ENCODE measurements at places on chromosomes 2 and 18.

DNA sequence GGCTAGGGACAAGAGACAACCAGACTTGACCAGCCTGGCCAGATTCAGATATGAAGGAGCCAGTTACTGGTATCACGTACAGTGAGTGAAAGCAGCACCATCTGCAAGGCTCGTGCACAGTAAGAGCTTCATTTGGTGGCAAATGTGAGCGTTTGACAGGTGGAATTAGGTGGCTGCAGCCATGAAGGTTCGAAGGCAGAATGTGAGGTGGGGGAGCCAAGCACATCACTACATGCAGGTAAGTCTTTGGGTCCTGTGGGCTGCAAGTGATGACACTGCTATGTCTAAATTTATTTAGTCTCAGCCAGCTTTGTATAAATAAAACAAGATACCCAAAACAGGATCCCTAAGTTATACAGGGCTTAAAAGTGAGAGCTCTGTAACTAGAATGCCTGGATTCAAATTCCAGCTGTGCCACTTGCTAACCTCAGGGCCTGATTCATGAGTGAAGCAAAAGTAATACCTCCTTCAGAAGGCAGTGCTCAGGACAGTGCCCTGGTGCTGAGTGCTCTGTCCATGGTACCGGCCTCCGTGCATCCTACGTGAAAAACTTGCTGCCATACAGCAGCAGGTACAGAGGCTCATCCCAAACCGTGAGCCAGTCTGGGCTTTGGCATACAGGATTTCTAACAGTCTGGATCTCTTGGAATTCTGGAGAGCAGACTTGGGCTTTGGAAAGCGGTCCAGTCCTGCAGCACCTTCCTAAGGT, 18.6 kb downstream of the DDX18 start:
- peak; percentile 65 for DNase-seq

GRCh38 chr2:33292981-33293595, 183.4 kb upstream of the RASGRP3 start:
- no peak for DNase-seq

- DNase-seq, result no peak
Measured at GRCh38 chr2:217166241-217166850, 306.5 kb upstream of the TNP1 start.

DNA sequence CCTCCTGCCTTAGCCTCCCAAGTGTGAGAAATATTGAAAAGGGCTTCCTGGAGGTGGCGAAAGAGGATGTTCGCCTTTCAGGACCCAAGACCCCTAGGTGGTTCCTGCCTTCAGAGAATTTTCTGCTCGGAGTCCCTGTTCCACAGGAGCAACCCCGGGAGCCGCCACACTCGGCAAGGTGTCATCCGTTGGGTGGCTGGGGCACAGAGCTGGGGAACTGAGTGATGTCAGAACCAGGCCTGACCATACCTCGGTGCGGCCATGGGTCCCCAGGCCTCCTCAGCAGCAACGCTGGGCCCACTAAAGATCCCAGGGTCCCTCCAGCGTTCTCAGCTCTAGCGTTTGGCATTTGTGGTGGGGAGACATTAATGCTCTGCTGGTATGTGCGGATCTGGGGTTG, 23.7 kb upstream of the TAF1B start:
- DNase-seq, result no peak

DNA sequence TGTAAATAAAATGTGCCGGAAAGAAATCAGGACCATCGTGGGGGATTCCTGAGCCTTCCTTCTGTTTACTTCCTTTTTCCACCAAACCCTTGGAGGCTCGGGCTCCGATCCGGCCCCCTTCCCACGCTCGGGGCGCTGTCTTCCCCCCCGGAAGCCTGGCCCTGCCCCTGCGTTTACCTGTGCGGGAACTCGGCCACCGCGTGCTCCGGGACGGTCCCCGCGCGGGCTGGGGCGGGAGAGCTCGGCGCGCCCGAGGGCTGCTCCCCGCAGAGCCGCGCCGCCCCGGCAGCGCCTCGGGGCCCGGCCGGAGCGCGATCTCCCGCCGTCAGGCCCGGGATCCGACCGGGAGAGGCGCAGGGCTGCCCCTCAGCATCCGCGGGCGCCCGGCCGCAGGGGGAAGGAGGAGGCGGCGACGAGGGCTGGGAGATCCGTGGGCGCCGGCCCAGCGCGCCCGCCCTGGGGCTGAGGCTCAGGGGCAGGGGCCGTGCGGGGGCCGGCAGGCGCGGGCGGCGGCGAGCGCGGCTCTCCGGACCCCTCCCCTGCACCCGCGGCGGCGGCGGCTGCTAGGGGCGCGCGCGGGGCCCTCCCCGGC, 435 bp downstream of the ADCY3 start:
- DNase-seq, result peak; percentile 76

- no peak for DNase-seq
Measured at GRCh38 chr2:83823229-83823628, 635.9 kb downstream of the SUCLG1 start.

- DNase-seq, result no peak
Measured at GRCh38 chr2:239326831-239327535, 73.8 kb downstream of the HDAC4 start.

DNA sequence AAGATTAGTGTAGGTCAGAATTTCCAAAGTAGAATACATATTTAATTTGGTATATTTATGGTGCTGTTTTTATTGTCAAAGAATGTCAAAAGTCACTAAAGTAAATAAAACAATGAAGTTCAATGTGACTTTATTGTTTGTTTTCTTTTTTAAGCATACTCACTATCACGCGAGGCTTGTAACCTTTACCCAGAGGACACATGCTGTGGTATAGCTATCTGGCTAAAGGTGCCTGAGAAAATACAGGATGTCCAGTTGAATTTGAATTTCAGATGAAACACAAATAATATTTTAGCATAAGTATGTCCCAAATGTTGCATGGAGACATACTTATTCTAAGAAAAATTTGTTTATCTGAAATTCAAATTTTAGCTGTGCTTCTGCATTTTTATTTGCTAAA, 103.3 kb upstream of the KLF7 start:
- DNase-seq, result no peak

GRCh38 chr2:200470230-200470629, 39.6 kb downstream of the KCTD18 start:
- no peak for DNase-seq

GRCh38 chr2:177334940-177335543, 57.5 kb upstream of the AGPS start:
- no peak for DNase-seq

GRCh38 chr2:193963472-193964119, 1693.4 kb upstream of the SLC39A10 start:
- DNase-seq, result no peak

DNA sequence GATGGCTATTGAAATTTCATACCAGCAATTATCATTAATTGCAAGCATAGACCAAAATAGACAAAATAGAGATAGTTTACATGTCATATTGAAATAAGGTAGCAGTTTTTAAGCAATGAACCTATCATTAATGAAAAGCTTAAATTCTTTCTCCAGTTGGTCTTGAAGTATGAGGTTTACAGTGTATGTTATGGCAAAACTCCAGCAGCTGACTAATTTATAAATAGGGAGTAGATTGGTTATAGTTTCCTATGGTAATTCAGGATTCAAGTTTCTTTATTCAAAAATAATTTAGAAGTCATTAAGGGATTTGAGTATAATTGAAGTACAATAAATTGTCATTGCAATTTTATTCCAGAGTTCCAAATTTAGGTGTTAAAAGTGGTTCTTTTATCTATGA, 69.6 kb upstream of the COL5A2 start:
- DNase-seq, result no peak

DNA sequence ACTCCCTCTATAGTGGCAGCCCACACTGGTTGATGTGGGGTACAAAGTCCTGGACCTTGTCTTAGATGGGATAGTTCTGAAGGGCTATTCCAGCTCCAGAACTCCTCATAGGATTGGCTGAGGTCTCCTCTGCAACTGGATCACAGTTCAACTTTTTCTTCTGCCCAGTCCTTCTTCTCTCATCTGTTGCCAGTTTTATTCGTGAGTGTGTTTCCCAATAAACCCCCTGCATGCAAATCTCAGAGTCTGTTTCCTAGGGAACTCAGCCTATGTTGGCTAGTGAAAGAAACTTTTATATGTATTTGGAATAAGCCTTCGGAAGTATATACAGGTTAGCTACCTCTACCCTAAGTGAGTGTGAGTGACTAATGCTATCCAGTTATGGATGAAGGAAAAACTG, 823.4 kb downstream of the SLC4A3 start:
- no peak for DNase-seq

DNA sequence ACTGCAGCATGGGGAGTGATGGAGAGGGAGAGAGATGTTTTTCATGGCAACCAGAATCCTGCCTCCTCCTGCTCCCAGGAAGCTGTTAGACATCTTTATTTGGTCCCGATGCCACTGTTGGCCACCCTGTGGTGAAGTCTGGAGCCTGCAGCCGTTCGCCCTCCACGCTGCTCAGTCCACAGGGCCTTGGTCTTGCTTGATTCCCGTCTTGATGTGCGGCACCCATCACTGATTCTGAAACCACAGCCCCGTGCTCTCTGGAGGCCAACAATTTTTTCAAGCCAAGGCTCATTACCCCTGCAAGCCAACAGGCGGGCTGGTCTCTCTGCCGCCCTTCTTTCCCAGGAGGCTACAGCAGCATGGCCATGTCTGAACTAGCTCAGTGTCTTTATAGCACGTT, 24.5 kb downstream of the SIGLEC15 start:
- DNase-seq, result no peak

- no peak for DNase-seq
Measured at GRCh38 chr18:79598633-79599175, 80.9 kb upstream of the CTDP1 start.

DNA sequence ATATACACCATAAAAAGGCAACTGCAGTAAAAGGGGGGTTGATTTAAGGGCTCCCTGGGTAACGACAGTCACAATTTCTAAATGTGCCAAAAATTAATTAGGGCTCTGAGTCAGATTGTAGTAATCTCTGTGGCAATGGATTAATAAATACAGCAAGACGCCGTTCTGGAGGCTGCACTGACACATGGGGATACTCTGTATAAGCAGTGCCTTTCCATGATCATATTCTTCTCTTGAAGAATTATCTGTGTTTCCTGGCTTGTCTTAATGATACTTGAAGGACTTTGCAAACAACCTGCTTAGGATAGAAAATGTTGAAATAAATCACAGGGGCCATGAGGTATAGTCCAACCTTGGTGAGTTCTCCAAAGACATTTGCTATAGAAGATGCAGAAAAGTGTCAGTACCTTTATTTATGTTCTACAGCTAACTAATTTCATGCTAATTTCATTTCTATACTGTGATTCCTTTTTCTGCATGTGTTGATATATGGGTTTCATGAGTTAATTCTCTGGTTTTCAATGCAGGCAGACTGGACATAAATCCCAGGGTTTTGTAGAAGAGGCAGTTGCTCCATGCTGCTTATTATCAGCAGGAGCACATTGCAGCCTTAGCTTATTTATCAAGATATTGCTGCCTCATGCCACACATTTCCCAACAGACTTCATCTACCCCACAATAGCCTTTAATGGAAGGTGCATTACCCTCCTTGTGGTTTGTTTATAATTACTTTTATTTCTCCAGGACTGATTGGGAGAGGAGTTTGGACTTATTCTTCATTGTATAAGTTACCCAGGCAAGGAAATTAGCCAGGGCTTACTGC, 54.8 kb downstream of the HNMT start:
- no peak for DNase-seq

DNA sequence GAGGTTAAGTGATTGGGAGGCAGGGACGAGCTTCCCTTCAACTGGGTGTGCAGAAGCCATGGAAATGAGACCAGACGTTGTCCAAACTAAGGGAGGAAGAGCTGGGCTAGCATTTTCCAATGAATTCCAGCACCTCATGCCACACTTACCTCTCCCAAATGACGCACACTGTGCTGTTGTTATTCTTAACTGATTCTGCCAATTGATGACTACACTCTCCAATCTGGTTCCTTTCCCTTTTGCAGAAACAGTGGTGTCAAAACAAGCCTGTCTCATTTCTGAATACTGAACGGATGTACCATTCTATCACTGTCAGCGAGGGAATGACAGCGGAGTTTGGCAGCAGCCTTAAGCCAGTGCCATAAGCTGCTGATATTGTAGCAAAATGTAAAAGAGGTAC, 380.5 kb upstream of the HNRNPA3 start:
- no peak for DNase-seq

- no peak for DNase-seq
Measured at GRCh38 chr2:54599326-54599710, 124.1 kb upstream of the EML6 start.

DNA sequence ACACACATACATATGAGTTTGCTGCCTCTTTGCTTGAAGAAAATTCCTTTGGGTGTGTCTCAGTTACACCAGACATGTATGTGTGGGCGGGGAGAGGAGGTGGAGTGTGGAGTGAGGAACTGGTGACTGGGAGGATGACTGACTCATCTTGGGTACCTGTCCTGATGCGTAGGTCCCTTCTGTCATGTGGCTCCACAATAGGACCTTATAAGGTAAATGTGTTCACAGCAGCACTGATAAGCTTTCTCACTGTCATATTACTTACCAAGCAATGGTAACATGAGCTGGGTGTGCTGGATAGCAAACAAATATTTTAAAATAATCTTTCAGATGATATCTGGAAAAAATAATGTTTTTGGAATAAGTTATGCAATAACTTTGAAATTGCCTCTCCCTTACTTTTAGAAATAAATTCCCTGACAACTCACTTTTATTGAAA, 45.1 kb downstream of the SLC9A2 start:
- no peak for DNase-seq

DNA sequence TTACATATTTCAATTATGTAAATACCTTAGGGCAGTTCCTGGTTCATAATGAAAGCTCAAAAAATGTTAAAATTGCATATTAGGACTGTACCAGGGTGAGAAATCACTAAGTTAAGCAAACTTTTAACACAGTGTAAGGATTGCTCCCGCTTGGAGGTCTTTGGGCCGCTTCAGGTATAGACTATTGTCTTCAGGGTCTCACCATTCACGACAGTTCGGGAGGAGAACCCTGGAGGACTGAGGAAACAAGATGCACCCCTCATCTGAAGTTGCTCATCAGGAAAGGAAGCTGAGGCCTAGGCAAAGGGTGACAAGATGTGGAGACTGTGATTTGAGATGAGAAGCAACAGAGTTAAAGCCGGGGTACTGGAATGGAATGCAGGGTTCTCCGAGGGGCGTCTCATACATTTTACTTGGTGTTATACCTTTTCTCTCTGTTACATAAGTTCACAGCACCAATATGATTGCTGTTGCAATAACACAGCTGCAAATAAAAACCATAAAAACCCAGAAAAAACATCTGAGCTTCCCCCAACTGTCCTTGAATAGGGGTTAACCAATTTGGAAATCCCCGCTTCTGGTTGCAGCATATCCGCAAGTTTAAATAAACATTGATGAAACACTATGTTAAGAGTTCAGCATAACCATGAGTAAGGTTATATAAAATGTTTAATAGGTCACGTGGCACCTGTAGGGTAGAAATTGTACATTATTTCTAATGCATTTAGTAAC, 40.1 kb downstream of the FBXO48 start:
- peak; percentile 21 for DNase-seq

- DNase-seq, result no peak
Measured at GRCh38 chr18:30481871-30482270, 560.7 kb downstream of the DSC3 start.

DNA sequence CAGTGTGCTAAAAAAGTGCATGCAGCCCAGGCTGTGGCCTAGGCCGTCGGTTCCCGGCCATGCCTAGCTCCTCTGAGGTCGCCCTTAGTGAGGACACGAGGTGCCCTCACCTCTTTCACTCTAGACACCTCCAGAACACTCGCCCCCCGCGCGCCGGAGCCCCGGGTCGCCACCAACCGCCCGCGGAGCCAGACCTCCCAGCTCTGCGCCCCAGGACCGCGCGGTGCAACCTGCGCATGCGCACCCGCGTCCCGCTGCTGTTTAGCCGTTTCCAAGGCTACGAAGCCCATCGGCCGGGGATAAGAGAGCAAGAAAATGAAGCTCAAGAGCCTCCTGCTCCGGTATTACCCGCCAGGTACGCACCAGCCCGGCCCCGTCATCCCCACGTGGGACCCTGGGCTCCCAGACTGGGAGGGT, at the start of gene DAW1:
Gene DAW1, plus strand, starts transcription at position 257 of the 417 bp plus-strand sequence. Its CDS starts 59 bp downstream, at position 316.
- peak; percentile 76 for DNase-seq

Measured in AG08396 (cell line).